ENCODE measurements at places on chromosomes 4 and X.
A peak's percentile ranks its signal among the peaks of the same experiment; 100 is the strongest.

GRCh38 chrX:30151964-30152363 lies 63.4 kb upstream of the MAGEB2 start:
- DNase-seq, result no peak

DNA sequence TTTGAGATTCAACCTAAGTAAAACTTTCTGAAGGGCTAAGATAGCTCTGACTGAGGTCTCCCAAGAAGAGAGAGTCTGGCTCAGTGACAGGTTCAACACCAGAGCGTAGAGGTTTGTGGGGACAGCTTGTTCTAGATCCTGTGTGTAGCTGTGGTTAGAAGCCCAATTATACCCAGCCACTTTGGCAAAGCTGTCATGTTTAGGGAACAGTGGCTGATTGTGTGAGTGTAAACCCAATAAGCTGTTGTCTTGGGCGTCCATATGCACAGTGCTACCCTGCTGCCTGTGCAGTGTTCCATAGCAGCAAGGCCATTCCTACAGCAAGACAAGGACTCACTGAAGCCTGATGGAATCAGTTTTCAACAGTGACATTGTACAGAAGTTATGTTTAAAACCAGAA lies 11.2 kb upstream of the SCRG1 start:
- DNase-seq, result no peak

- DNase-seq, result no peak
These were observed 22.7 kb downstream of the RGS12 start for GRCh38 chr4:3315566-3315965.

GRCh38 chrX:141278306-141278705 lies 36.0 kb upstream of the SPANXC start:
- DNase-seq, result no peak

GRCh38 chrX:37984880-37985279 lies 21.5 kb upstream of the SYTL5 start:
- no peak for DNase-seq

DNA sequence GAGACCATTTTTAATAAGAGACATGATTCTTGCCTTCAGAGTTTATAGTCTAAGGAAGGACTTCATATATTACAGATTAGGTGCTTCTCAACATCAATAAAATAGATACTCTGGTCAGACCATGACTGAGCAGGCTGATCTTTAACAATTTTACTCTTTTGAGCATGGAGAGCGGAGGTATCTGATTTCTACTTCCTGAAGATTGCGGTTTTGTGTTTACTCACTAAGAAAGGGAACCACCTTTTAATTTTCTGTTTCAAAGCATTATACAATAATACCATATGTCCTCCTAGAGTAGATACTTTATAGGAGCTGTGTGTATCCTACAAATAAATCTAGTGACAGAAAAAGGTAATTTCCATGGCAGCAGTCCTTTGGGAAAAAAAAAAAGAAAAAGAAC lies 12.5 kb downstream of the MORC4 start:
- no peak for DNase-seq

DNA sequence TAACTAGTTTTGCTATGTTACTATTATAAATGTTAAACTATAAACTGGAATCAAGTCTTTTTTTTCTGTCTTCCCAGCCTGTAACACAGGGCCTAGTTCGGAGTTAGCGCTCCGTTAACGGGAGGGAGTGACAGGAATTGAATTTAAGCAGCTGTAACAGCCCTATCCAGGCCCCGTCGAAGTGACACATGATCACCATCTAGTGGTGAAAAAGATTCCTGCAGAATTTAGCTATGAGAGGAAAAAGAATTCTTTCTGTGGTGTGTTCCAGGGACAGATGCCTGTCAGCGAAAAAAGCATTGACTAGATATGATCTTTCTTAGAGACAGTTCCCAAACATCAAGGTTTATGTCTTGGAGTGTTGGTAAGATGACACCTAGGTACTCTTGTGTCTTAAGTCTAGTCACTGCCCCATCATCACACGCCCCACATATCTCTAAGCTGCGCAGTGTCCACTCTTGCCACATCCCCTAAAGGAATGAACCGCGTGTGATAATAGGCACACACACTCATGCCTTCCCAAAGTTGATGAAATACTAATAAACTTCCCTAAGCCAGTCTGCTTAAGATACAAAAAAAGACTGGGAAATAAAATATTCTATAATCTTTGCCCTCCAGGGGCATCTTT lies 2.1 kb downstream of the GAB3 start:
- DNase-seq, result peak; percentile 65

DNA sequence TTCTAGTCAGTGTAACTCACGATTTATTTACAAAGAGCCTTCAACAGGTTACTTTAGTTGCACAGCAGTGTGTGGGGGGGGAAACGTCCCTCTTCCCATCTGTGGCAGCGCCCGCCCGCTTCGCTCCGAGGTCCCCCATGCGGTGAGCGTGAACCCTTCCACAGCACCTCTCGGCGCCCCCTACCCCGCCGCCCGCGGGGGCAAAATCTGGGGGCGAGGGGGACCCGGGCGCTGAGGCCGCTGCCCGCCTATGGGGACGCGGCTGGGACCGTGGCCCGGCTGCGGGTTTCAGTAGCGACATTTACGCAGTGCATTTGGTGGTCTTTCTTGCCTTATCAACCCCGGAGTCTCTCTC lies 6.4 kb downstream of the NKX6-1 start:
- DNase-seq, result no peak

DNA sequence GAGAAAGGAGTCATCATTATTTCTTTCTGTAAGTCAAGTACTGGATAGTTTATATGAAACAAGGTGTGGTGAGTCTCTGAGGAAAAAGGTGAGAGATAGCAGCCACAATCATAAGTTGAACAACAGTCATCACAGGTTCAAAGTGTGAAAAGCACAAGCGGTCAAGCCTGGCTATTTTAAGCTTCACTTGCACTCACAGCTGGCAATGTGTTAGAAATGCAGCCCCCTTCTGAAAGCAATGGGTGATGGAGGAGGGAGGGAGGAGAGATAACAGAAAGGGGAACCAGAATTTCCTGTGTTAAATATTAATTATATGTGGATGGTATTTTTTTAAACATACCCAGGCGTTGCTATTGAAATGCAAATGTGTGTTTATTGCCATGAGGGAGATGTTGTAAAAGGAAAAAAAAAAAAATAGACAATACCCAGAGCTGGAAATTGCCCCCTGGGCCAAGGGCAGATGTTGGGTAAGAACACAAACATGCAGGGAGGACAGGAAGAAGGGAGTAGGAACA lies 26.9 kb upstream of the BMP3 start:
- DNase-seq, result no peak

DNA sequence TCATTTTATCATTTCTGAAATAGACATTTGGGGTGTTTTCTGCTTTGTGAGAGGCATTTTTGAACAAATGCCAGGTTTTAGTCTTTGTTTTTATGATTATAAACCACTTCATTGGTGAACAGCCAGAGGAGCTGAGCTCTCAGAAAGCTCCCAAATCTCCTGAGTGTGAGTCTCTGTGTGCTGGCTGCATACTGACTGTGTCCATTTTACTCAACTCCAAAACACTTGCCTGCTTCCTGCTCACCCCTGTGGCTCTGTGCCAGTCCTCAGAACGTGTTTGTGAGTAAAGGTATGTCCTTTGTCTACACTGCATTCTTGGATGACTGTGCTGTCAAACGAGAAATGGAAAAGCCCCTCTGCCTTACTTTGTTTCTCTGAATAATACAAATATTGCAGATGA lies 5.4 kb upstream of the LRAT start:
- no peak for DNase-seq

GRCh38 chr4:70544279-70544868 lies 26.0 kb downstream of the AMTN start:
- DNase-seq, result no peak

- no peak for DNase-seq
These were observed 83.4 kb upstream of the COX18 start for GRCh38 chr4:73152893-73153292.

GRCh38 chr4:149343614-149344013 lies 472.0 kb downstream of the IQCM start:
- DNase-seq, result no peak

DNA sequence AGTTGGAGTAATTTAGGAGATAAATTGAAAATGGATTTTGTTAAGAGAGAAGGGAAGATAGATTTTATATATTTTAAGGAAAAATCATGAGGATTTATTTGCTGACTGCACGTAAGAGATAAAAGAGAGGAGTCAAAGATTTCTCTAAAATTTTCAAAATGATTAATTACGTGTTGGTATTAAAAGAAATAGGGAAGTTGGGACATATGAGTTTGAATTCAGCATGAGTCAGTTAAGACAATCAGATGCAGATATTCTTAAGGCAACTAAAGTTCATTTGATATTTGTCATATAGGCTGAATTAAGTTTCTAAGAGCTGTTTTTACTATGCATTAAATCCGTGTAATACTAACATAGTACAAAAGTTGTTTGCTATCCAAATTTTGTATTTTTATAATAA lies 46.9 kb downstream of the TET2 start:
- DNase-seq, result no peak

GRCh38 chr4:64095398-64095797 lies 313.9 kb downstream of the TECRL start:
- DNase-seq, result no peak

- DNase-seq, result no peak
These were observed 714 bp downstream of the RTL3 start for GRCh38 chrX:78658414-78658813.

- no peak for DNase-seq
These were observed 323.5 kb upstream of the CASK start for GRCh38 chrX:42246814-42247213.

- DNase-seq, result no peak
These were observed 153.5 kb upstream of the FAM241A start for GRCh38 chr4:111991797-111992196.

GRCh38 chr4:88435987-88436693 lies 20.8 kb upstream of the HERC5 start:
- no peak for DNase-seq

DNA sequence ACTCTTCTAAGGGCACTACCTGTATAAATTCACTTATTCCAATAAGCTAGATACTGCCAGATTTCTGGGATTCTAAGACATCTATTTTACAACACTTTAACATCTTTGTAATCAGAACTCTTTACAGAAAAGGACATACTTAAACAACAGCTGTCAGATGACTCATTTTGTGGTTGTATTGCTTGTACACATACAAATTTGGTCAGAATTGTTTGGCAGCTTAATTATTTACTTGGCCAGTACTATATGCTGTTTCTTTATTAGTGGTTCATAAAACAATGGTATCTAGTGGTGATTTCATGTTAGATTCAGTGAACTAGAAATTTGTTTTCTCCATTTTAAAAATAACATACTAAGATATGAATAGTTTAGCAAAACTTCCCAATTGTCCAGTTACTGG lies 27.2 kb downstream of the PALLD start:
- DNase-seq, result no peak

DNA sequence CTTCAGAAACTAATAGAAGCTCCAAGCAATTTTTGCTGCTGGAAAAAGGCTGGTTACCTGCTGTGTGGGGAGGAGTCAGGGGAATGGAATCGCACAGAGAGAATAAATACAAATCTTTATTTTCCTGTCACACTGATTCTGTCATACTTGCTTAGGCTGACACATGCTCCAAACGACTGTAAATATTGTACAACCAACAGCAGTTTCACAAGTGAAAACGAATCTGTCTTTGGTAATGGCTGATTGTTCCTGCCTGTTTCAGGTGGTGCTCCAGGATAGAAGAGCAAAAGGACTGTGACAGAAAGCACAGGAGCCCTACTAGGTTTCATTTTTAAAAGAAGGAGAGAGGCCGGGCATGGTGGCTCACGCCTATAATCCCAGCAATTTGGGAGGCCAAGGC lies 125.5 kb upstream of the DCLK2 start:
- no peak for DNase-seq

GRCh38 chr4:177302371-177303100 lies 7.1 kb upstream of the NEIL3 start:
- no peak for DNase-seq

GRCh38 chr4:104531390-104531789 lies 36.7 kb upstream of the CXXC4 start:
- DNase-seq, result no peak

GRCh38 chrX:129931411-129932015 lies 25.5 kb downstream of the UTP14A start:
- DNase-seq, result peak; percentile 63

- no peak for DNase-seq
These were observed 722 bp downstream of the FGF16 start for GRCh38 chrX:77447653-77448569.

- no peak for DNase-seq
These were observed 74.7 kb upstream of the IL13RA1 start for GRCh38 chrX:118652717-118653116.

- DNase-seq, result no peak
These were observed 61.3 kb downstream of the LIMCH1 start for GRCh38 chr4:41599192-41599786.

DNA sequence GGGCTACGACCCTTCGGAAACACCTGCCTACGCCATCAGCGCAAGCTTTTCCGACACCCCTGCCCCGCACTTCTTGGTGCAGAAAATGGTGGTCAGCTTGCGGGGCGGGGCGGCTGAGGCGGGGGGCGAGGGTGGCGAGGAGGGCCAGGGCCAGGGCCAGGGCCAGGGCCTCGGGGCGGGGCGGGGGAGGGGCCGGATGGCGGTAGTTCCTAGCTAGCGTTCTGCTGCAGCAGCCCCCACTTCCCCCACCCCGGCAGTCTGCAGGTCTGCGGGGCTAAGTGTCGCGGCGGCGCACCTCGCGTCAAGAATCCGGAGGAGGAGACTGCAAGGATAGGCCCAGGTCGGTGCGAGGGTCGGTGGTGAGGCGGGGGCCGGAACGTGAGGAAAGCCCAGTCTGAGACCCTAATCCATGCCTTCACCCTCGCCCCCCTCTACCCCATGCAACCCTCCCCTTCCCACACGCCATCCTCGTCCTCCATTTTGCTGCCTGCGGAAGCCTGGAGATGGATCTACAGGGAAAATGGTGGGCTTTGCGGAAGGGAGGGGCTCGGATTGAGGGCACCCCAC lies 600 bp downstream of the BEX4 start:
- peak; percentile 44 for DNase-seq

DNA sequence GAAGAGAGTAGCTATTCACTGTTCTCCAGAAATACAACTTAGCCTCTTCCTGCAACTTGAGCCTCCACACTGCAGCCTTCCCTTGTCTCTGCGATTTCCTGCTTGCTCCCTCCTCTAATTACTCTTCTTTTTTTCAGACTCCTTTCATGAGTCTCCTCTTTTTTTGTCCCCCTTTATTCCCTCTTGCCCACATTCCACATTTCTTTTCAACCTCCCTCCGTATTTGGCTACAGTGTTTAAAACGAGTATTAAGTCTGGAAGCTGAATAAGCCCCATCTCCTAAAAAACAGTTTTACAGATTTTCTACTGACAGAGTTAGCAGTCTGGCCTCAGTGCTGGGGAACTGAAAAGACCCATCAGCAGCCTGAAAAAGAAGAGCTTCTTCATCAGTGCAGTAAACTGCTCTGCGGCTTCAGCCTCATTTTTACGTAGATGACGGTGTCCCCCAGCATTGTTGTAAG lies 141.5 kb downstream of the TENM3 start:
- no peak for DNase-seq

Measured in NCI-H1092 (cell line).